ENCODE measurements at places on chromosomes 4 and X.

- no peak for DNase-seq
These were observed 25.1 kb upstream of the SH3RF1 start for GRCh38 chr4:169295822-169296221.

GRCh38 chr4:148225639-148226038 lies 216.6 kb downstream of the NR3C2 start:
- DNase-seq = no peak

- no peak for DNase-seq
These were observed 1.8 kb downstream of the SLC30A9 start for GRCh38 chr4:41991916-41992767.

DNA sequence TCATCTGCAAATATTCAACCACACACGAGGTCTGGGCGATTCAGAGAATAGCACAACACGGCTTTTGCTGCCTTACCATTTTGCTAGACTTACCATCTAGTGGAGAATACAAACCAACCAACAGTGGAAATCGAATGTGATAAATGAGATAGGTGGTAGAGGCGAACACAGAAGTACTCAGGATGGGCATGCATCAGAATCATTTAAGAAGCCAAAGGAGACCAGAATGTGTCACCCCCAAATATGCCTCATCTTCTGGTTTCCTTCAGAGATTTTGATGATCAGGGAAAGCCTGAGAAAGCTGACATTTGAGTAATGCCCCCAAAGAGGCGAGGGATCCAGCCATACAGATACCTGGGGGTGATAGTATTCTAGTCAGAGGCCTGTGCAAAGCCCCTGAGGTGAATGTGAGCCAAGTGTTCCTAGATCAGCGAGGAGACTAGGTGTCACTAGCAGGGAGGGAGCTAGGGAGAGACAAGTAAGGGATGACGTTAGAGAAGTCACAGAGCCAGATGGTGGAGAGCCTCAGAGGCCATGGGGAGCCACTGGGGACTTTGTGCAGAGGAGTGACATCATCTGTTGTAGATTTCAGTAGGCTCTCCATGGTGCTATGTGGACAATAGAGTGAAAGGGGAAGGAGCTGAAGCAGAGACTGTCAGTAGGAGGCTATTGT lies 1.7 kb downstream of the MTMR1 start:
- DNase-seq = peak; percentile 18

- no peak for DNase-seq
These were observed 36.0 kb downstream of the ADGRG2 start for GRCh38 chrX:19086102-19086772.

GRCh38 chrX:27964432-27964831 lies 16.8 kb downstream of the DCAF8L1 start:
- no peak for DNase-seq

- DNase-seq = no peak
These were observed 19.1 kb upstream of the LAP3 start for GRCh38 chr4:17557880-17558279.
